ENCODE measurements at places on chromosomes 11 and 22. TPM values are rescaled to one million over a fixed set of nuclear protein-coding genes. Genes with fewer than 3 reads are reported as not detected.

Gene SEPTIN5
- 38.8 TPM for polyA plus RNA-seq

Gene STARD10
- 37.1 TPM for polyA plus RNA-seq

Gene DNAJB7
- not detected for polyA plus RNA-seq

Gene ASPHD2
- 2.5 TPM for polyA plus RNA-seq

Gene SLC5A12
- not detected for polyA plus RNA-seq

Gene OR10A2
- polyA plus RNA-seq = not detected

Gene ARHGAP8
- 0.18 TPM for polyA plus RNA-seq

All from BJ (cell line).